ENCODE measurements at places on chromosomes 1 and 21. TPM values are rescaled to one million over a fixed set of nuclear protein-coding genes. Genes with fewer than 3 reads are reported as not detected.

RNF186 gene
- not detected for total RNA-seq

SIM2 gene
- total RNA-seq, result 1.3 TPM

CD1E gene
- total RNA-seq, result not detected

GJB3 gene
- total RNA-seq, result not detected

ARHGEF10L gene
- total RNA-seq, result 6.7 TPM

HMGCS2 gene
- not detected for total RNA-seq
